A549 treated with Hydrocortisone at 1 μM for 4 hours (cell line): ENCODE measurements at places on chromosomes 5 and 9. TPM values are rescaled to one million over a fixed set of nuclear protein-coding genes. Genes with fewer than 3 reads are reported as not detected.

The KIF20A gene
- total RNA-seq, result 39.4 to 57.5 TPM (median 43.3 TPM) in 5 replicates

The CTNND2 gene
- not detected in 5 replicates for total RNA-seq

The ZNF169 gene
- 1.2 to 1.9 TPM (median 1.7 TPM) in 5 replicates for total RNA-seq

The SLCO6A1 gene
- total RNA-seq, result not detected in 5 replicates

The IL13 gene
- 0.08 TPM in 1 of 5 replicates, not detected in the others for total RNA-seq

The ZDHHC11 gene
- total RNA-seq, result 14.1 to 16.5 TPM (median 16.0 TPM) in 5 replicates
